ENCODE measurements at places on chromosomes 3 and 15.

- DNase-seq, result no peak
Measured at GRCh38 chr15:26115229-26115943, 252.3 kb upstream of the ATP10A start.

DNA sequence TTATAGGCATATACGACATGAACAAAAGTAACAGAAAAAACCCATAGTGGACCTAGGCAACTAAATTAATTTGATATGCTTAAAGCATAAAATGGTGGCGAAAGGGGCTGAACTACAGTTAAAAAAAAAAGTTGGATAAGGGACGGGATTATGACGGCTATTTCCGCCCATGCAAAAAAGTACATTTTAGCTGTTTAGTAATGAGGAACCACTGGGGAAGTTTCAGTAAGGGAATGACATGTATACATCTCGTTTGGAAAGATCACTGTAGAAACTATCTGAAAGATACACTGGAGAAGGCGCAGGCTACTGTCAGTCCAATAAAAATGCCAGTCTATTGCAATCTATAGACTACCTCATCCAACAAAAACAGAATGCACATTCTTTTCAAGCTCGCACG lies 65.6 kb downstream of the ZNF148 start:
- no peak for DNase-seq

GRCh38 chr15:38054488-38054887 lies 120.0 kb downstream of the TMCO5A start:
- no peak for DNase-seq

DNA sequence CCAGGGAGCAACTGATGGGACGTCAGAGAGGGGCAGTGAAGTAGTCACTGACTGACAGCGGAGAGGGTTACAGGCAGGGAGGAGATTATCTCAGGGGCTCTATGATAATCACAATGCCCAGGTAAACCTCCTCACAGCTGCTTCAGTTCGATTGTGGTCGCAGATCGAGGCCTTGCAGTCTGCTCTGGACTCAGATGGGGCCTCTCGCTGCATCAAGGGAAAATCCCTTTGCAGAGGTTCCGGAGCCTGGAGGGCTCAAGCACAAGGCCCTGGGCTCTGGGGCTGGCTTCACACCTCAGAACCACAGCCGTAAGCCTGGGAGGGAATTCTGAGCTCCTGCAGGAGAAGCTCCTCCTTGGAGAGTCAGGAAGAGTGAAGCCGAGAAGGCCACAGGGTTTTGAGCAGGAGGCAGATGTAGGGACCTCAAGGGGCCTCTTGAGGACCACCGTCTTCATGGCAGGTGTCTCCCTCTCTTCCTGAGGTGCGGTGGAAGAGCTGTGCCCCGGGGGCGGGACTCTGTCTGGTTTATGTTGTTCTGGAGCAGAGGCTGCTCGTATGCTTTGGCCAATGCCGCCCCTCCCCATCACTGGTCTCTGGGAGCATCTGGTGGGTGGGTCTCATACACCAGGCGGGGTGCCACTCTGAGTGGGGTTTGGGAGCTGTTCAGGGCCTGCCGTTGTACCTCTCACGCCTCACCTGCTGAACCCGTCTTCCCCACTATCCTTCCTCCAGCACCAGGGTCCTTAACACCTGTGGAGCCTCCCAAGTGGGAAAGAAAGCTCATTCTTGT lies 19.5 kb upstream of the SNRPA1 start:
- no peak for DNase-seq

DNA sequence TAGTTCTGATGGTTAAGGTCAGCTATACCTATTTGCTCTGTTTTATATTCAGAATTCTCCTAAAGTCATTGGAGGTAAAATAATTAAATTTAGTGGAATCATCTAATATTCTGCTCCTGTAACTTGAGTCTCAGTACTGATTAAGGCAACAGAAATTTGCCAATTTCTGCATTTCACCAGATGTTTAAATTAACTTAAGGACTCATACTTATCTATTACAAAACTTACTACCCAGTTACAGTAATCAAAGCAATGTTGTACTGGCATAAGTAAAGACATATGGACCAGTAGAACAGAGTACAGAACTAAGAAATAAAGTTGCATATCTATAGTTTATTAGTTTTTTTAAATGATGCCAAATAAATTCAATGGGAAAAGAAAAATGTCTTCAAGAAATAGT lies 1043.8 kb downstream of the OTOL1 start:
- DNase-seq, result no peak

DNA sequence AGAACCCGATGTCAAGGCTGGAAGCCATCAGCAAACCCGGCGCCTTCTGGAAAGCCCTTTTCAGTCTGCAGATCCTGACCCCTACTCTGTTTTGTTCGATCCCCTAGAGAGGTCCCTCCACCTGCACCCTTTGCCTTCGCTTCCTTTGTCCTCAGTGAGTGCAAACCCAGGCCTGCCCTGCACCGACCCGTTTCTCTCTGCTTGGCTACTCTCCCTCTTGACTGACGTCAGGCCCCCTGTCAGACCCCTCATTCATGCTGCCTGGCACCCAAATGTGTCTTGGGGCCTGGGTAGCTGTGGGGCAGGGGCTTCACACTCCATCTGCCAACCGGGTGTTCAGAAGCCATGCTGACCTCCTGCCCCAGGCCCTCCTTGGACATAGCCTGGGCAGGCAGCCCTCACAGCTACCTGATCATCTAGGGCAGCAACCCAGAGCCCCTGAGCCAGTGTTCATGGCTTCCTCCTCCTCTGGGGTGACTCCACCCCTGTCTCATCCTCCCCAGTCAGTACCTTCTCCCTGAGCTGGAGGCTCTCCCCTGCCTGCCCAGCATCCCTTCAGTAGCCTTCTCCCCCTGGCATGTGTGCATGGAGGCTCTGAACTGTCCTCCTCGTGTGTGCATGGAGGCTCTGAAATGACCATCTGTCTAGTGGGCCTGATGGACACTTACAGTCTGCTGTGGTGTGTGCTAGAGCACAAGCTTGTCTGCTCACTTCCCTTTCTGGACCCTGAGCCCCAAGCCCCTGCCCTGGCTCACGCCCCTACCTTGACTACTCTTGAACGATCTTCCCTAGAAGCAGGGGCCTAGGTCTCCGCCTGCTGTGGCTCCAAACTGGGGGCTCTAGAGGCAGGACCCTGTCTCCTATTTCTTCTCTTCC lies 69.4 kb downstream of the EXOG start:
- no peak for DNase-seq

- DNase-seq, result no peak
Measured at GRCh38 chr15:80171787-80172186, 19.0 kb downstream of the FAH start.

- DNase-seq, result no peak
Measured at GRCh38 chr15:66829551-66830121, 127.6 kb downstream of the SMAD6 start.

- no peak for DNase-seq
Measured at GRCh38 chr15:62726461-62726860, 316.1 kb upstream of the TPM1 start.

GRCh38 chr15:76196269-76197231 lies 114.7 kb downstream of the ETFA start:
- no peak for DNase-seq

DNA sequence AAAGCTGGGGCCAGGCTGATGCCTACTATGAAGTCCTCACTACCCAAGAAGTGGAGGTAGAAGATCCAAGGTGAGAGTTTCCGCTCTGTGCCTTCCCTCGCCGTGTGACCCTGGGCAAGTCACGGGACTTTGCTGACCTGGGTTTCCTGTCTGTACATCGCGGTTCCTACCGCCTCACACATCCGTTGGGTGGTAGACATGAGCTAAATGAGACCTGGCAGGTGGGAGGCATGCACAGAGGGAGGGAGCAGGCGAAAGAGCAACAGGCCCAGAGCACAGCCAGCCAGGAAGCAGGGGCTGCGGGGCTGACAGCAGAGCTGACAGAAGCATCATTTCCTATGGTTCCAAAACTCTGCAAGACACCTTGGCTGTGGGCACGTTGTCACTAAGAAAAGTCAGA lies 157.3 kb upstream of the BHLHE40 start:
- DNase-seq, result no peak

- no peak for DNase-seq
Measured at GRCh38 chr15:68732451-68732850, 88.2 kb downstream of the ANP32A start.

DNA sequence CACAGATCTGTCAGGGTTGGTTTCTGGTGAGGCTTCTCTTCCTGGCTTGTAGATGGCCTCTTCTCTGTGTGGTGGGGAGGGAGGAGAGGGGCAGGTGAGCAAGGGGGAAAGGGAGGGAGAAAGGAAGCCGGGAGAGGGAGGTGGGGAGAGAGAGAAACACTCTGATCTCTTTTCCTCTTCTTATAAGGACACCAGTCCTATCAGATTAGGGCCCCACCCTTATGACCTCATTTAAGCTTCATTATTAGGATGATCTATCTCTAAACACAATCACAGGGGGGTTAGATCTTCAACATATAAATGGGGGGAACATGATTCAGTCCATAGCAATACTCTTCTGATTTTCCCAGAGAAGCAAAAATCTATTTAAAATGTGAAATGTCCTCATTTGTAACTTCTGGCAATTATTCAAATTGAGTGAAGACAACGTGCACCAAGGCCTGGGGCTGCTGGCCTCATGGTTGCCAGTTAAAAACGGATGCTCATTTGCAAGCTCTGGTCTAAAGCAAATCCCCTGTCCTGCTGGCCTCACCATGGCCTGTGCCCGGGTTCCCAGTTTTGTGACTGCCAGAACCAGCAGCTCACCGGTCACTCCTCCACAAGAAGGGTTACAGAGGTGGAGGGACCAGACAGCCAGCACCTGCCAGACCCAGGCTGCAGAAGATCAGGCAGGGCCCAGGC lies 8.3 kb downstream of the POMGNT2 start:
- DNase-seq, result no peak

DNA sequence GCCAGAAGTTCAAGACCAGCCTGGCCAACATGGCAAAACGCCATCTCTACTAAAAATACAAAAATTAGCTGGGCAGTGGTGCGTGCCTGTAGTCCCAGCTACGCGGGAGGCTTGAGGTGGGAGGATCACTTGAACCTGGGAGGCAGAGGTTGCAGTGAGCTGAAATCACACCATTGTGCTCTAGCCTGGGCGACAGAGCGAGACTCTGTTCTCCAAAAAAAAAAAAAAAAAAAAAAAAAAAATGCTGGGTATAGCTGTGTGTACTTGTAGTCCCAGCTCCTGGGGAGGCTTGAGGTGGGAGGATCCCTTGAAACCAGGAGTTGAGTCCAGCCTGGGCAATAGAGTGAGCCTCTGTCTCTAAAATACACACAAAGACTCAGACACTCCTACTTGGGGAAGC lies 32.0 kb downstream of the PPP1R2 start:
- no peak for DNase-seq

GRCh38 chr3:188123170-188123905 lies 30.6 kb upstream of the LPP start:
- no peak for DNase-seq

- peak; percentile 28 for DNase-seq
Measured at GRCh38 chr3:134795746-134796280, 753 bp downstream of the EPHB1 start.

DNA sequence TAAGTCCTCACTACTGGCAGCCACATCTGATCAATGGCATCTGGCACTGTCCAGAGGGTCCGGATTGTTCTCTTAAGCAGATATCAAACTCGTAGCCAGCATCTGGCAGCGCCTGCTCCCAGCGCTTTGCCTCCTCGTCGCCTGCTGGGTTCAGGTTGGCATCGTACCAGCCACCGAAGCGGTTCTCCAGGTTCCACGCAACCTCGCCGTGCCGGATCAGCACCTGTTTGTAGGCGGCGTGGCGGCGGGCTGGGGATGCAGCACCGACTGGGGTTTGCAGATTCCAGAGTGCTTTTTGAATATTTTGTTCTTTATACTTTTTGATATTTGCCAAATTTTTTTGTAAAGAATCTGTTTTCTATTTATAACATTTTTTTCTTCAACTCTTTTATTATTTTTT lies 111.6 kb downstream of the NR2F2 start:
- no peak for DNase-seq

GRCh38 chr15:59689626-59690236 lies 611 bp upstream of the BNIP2 start:
- DNase-seq, result no peak

DNA sequence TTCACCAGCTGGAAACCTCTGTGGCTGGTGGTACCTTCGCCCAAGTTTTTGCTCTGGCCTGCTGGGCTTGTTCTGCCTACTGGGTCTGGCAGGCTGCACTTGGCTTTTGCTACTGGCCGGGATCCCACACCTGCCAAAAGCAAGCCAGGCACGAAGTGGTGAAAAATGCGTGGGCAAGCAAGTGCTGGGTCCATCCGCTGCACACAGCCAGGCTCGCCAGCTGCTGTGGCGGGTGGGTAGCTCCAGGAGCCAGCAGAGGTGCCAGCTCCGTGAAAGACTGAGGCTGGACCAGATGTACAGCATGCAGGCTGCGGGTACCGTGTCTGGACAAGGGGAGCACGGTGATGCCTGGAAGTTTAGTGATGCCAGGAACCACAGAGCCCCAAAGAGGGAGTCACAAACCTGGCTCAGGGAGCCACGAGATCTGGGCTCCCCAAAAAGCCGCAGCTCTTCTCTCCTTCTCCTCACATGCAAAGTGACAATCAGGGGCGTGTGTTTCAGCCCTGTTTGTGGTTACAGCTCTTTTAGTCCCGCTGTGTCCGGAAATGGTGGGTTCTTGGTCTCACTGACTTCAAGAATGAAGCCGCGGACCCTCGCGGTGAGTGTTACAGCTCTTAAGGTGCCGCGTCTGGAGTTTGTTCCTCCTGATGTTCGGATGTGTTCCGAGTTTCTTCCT lies 1455.6 kb upstream of the GBE1 start:
- no peak for DNase-seq

- DNase-seq, result no peak
Measured at GRCh38 chr15:32852771-32853170, 135.0 kb downstream of the GREM1 start.

Data from GM20000 (cell line).